Heart left ventricle (tissue), 16 donors: ENCODE measurements at places on chromosomes 2 and 18. TPM values are rescaled to one million over a fixed set of nuclear protein-coding genes. Genes with fewer than 3 reads are reported as not detected.
A peak's percentile ranks its signal among the peaks of the same experiment; 100 is the strongest.

DNA sequence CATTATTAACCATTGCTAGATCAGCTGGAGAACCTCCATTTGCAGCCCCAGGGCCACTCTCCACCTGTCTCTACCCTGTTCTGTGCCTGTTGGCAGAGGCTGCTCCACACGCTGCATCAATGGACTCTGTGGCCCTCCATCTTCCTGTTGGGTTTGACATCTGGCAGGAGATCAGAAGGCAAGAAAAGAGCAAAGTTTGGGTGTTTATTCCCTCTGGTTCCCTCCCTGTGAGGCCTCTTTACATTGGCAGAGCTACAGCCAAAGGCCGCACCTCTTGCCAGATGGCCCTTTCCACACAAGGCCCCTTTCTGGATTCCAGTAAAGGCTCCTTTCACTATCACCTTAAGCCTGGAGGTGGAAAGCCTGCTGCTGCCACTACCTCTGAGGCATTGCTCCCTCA is 110.9 kb upstream of the RND3 start:
- DNase-seq, result no peak

GRCh38 chr18:22639561-22639960 is 221.8 kb upstream of the CTAGE1 start:
- no peak for DNase-seq

DNA sequence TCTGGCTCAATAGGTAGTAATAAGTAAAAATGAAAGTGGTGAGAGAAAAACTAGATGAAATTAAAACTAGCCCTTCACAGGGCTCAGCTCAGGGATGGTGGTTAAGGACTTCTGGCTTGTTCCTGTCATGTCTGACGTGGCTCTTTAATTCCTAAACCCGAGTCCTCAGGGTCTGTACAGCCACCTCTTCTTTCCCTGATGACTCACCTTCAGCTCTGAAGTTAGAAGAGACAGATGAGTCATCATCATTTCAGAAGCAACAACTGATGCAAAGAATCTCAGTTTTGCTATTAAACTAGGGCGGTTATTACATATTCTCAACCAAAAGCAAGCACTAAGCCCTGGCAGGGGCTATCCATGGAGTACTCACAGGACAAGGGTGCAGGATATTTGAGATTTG is 24.0 kb upstream of the ITGB6 start:
- no peak for DNase-seq

DNA sequence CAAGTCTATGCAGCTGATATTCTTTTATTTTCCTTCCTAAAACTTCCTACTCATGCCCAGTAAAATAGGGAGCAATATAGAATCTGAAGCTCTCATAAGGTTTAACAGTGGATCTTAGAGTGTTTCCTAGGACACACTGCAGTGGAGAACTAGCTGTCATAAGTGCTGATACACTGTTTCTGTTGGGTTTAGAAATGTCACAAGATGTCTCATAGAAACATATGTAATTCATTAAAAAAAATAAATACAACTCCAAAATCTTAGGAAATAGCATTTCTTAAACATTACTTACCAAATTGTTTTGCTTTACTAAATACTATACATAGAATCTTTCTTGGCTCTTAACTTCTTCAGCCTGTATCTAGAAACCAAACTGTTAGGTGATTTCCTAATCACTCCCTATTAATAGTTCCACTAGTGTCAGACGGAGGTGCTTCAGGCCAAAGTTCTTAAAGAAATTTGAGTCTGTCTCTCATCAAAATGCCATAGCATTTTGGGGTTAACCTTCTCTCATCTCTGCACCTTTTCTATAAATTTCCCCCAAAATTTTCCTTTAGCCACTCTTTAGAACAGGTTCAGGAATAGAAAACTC is 93.7 kb downstream of the CERKL start:
- no peak for DNase-seq

- DNase-seq, result no peak
These were observed 106.1 kb downstream of the DSEL start for GRCh38 chr18:67410075-67411070.

- DNase-seq, result no peak
These were observed 374.4 kb downstream of the MTX2 start for GRCh38 chr2:176643646-176644045.

DNA sequence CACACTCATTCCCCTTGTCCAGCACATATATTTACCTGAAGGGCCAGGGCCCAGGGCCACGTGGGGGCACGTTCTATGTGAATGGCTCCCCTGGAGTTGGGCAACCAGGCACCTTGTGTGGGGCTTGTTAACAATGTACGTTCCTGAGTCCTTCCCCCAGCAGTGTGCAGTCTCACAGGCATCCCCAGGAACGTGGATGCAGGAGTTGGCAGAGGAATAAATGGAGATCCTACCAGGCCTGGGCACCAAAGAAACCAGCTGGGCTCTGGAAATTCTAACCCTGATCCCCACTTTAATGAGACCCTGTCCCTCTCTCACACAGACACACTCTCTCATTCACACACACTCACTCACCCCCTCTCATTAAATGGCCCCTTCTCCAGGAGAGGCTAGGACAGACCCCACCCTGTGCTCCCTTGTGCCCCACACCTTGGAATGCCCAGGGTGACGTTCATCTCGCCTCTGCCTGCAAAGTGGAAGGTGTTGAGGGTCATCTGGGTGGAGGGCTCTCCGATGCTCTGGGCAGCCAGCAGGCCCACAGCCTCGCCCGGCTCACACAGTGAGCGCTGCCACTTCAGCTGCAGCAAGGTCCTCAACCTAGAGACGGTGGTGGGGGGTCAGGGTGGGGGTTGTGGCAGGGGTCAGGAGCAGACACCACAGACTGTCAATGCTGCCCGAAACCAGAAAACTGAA is 65.6 kb downstream of the POLR1A start:
- no peak for DNase-seq

- no peak for DNase-seq
These were observed 70.9 kb upstream of the ACVR1 start for GRCh38 chr2:157946919-157947557.

DNA sequence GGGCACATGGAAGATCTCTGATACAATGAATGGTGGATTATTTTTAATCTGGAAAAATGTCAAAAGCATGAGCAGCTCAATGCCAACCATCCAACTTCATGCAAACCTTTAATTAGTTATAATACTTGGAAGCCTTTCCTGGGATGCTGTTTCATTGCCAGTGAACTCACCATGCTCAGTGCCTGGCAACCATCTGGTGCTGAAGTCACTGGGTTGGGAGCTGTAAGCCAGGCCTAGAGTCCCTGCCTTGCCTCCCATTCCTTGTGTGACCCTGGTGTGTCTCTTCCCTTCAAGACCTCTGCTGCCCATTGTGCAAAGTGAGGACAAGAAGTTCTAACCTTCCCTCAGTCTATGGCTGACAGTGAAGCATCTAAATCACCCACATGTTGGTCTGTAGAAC is 458.7 kb downstream of the RNF144A start:
- no peak for DNase-seq

DNA sequence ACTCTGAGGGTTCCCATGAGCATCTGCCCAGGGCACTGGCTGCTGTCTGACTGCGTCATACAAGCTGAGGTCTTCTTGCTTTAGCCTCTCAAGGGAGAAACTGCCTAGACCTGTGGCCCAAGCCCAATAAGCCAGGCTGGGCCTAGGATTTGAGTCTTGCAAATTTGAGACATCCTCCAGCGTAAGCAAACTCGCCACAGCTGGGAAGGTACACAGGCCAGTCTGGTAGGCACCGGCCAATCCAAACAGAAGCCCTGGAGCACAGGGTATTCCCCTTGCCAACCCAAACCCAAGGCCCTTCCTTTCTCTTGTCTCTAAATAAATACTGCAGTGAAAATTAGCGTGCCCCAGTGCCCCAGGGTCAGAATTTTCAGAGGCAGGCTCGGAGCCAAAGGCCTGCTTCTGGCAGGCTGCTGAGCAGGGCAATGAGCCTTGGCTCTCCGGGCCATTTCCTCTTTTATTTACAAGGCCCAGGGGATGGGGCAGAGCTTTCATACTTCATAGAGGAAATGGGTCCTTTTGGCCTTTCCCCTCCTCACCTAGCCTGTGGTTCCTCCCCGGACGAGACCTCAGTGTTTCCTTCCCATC is 33.3 kb downstream of the POLR1A start:
- DNase-seq, result peak; percentile 61

C2orf78 gene
- not detected for total RNA-seq

GRCh38 chr2:180405520-180405919 is 398.4 kb upstream of the CWC22 start:
- no peak for DNase-seq

GRCh38 chr18:24270937-24271380 is 126.7 kb downstream of the OSBPL1A start:
- no peak for DNase-seq

CYTIP gene
- total RNA-seq, result 1.3 TPM

- DNase-seq, result no peak
These were observed 99.6 kb downstream of the CELF4 start for GRCh38 chr18:37465958-37466357.

GRCh38 chr2:28206762-28207161 is 185.9 kb upstream of the FOSL2 start:
- no peak for DNase-seq

RELCH gene
- 24.4 TPM for total RNA-seq

CCL20 gene
- not detected for total RNA-seq

UGT1A10 gene
- total RNA-seq, result not detected

IL36RN gene
- not detected for total RNA-seq

GRCh38 chr2:2010251-2010650 is 265.9 kb upstream of the PXDN start:
- no peak for DNase-seq

PRKAG3 gene
- total RNA-seq, result not detected

DNA sequence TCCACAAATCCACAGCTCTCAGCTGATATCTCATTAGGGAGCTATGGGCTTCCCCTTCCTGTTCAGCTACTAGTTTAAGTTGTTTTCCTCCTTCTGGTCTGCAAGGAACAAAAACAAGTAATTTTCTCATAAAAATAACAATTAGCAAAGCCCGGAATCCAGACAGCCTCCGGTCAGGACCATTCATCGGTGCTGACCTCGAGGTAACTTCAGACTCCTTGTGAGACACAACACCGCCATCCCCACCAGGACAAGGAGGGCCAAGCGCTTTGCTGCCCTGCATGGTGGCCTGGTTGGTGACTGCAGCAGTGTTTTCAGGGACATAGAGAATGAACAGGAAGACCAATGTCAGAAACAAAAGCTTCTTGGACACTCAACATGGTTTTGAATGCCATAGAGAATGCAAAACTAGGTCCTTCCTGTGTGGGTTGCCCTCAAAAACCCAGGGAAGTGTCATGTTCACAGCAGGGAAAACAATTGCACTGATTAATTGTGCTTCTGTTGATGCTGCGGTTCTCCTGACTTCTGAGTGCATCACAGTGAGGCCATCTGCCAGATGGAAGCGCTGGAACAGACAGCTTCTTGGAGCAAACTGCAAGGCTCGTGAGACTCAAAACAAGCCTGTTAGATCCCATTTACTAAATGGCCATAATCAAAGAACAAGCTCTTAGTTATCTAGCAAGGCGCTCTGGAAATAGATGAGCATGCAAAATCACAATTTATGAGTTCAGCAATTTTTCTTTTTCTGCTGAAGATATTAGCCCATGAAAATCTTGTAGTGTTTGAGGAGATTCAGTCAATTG is 77.1 kb downstream of the HS1BP3 start:
- DNase-seq, result no peak

GRCh38 chr2:98911126-98911375 is 25.0 kb downstream of the CRACDL start:
- DNase-seq, result no peak

DNA sequence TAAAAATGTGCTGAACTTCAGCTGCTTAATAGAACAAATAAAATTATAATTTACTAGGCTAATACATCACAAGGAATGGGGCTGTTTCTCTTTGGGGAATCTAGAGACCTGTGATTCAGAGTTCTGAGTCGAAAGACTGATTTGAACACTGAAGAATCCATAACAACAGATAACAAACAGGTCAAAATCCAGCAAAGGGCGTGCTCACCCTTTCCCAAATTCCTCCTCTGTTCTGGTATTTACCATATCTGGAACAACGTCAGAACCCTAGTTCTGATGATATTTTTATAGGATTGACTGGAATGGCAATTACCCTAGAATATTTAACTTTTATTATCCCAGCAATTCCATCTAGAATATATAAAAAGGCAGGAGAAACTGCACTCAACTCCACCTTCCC is 66.0 kb upstream of the ITGA6 start:
- DNase-seq, result no peak

- DNase-seq, result no peak
These were observed 86.7 kb upstream of the B3GNT7 start for GRCh38 chr2:231308631-231309428.

SERPINB13 gene
- total RNA-seq, result not detected

ELOA2 gene
- not detected for total RNA-seq

- no peak for DNase-seq
These were observed 266.5 kb downstream of the PTGR3 start for GRCh38 chr18:74942319-74942910.

DNA sequence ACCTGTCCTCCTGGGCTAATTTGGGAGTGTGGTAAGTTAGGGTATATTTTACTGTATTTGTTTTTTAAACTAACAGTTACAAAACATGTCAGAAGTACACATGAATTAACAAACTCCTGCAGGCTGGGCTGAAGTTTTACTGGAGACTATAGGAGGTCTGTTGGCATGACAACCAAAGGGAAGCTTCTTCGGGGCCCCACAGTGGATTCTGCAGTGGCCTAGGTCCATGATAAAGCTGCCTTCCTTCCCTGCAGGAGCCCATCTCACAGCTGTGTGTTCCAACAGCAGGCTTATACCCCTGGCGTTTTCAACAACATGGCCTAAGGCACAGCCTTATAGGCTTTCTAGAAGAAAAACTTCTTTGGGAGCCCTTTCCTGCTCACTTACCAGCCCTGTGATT is 128.0 kb upstream of the SETBP1 start:
- DNase-seq, result no peak

CD8A gene
- 2.9 TPM for total RNA-seq

DNA sequence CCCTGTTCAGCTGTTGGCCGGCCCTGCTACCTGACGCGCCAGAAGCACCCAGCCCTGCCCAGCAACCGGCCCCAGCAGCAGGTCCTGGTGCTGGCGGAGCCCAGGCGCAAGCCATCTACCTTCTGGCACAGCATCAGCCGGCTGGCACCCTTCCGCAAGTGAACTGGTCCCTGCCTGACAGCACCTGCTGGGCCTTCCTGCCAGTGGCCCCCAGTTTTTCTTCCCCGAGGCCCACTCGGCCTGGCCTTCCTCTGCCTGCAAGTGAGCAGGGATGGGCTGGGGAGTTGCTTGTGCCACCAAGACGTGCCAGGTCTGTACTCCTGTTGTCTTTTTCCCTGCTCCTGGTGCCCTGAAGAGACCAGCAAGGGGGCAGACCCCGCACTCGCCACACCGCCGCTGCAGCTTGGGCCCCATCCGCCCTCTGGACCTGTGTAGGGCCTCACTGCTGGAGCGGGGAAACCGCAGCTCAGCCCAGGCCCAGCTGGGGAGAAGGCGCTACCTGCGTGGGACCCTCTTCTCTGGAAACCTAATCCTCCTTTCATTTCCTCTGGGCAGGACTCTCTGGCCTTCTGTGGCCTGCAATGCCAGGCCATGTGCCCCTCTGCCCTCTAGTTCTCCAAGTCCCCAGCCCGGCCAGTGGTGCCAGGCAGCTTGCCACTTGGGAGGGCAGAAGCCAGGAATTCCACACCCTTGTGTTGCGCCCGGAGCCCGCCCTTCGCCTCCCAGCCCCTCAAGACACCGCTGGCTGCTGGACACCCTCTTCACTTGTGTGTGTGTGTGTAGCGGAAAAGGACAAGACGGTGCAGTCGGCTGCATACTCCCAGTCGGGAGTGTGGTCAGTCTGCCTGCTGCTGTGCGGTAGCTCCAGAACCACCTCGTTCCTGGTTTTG is 47.0 kb downstream of the FAM168B start:
- DNase-seq, result no peak

- DNase-seq, result no peak
These were observed 308.0 kb downstream of the CMPK2 start for GRCh38 chr2:6557737-6558136.
